Cardiac atrium fibroblast (primary cell): ENCODE measurements at places on chromosomes 5 and 9. TPM values are rescaled to one million over a fixed set of nuclear protein-coding genes. Genes with fewer than 3 reads are reported as not detected.

The SPATA31C2 gene
- not detected in 2 replicates for total RNA-seq

The WDR38 gene
- total RNA-seq, result not detected in 2 replicates

The SH3RF2 gene
- 0.16 and 0.18 TPM in 2 replicates for total RNA-seq

The DAB2IP gene
- 7.6 and 8.6 TPM in 2 replicates for total RNA-seq

The SHB gene
- 33.4 and 44.2 TPM in 2 replicates for total RNA-seq

The BARHL1 gene
- total RNA-seq, result not detected in 2 replicates

The TMEM215 gene
- total RNA-seq, result not detected in 2 replicates

The MYMK gene
- total RNA-seq, result not detected in 2 replicates

The IFNA8 gene
- not detected in 2 replicates for total RNA-seq

The LECT2 gene
- not detected in 2 replicates for total RNA-seq

The CDH6 gene
- total RNA-seq, result 0.18 and 1.9 TPM in 2 replicates

The C9orf50 gene
- total RNA-seq, result not detected in 2 replicates

The TMEM252 gene
- not detected in 2 replicates for total RNA-seq

The NOXA1 gene
- total RNA-seq, result 0.16 TPM in 1 of 2 replicates, not detected in the other
